ENCODE measurements at places on chromosomes 13 and 19.
A peak's percentile ranks its signal among the peaks of the same experiment; 100 is the strongest.

DNA sequence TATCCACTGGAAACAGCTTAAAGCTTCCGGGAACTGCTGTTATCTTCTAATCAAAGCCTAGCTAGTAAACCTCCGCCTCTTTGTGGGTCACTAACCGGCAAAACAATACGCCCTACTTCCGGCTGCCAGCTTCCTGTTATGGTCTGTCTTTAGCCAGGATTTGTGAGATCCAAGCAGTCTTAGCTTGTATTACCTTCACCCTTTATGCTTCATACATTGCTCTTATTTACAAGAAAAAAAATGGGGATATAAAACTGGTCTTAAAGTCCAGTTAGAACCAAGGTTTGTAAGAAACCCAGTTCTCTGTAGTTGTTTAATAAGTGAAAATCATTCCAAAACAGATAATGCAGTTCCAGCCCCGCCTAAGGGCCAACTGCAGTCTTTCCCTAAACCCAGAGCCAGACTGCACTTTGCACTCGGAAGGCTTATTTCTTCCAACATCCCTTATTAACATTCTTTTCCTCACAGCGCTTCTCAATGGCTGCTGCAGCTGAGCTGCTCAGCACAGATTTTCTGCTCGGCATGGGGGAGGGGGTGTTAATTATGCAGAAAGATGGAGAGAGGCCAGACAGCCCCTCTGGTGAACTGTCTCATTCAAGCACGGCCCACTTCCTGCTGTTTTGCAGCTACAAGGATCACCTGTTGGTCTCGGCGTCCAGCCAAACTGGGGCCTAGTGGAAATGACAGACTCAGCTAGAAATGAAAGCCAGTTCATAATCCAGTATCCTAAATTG lies 368.4 kb downstream of the KLF12 start:
- peak; percentile 65 for DNase-seq

GRCh38 chr19:42402376-42403116 lies 12.4 kb upstream of the CNFN start:
- no peak for DNase-seq

DNA sequence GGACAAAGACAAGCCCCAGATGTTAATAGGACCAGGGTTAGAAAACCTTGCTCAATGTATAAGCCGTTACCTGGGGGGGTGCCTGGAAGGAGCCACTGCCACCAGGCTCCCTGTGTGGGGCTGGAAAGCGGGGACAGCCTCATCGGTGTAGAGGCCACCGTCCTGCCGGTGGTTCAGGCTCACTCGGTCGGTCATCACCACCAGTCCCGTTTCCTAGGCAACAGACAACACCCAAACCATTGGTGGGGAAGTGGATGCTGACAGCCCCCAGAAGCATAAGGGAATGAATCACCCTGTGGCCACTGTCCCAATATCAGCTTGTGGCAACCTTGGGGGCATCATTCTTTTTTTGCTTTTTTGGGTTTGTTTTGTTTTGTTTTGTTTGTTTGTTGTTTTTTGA lies 55.8 kb downstream of the CPAMD8 start:
- DNase-seq, result no peak

DNA sequence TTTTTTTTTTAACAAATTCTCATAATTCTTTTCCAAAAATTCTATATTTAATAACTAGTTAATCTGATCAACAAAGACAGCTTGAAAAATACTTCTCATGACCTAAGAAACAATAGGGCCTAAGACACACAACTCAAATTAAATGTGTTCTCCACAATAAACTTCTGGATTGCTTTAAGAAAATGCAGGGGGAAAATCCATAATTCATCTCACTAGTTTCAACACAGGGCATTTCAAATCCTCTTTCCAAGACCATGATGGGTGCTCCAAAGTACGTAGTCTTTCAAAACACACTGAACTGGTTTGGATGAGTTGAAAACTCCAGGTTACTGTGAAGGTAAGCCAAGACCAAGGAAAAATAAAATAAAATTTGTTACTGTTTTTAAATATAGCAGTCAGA lies 62.6 kb downstream of the DCLK1 start:
- no peak for DNase-seq

- DNase-seq, result no peak
Measured at GRCh38 chr13:58876473-58876872, 1244.9 kb downstream of the PCDH17 start.

DNA sequence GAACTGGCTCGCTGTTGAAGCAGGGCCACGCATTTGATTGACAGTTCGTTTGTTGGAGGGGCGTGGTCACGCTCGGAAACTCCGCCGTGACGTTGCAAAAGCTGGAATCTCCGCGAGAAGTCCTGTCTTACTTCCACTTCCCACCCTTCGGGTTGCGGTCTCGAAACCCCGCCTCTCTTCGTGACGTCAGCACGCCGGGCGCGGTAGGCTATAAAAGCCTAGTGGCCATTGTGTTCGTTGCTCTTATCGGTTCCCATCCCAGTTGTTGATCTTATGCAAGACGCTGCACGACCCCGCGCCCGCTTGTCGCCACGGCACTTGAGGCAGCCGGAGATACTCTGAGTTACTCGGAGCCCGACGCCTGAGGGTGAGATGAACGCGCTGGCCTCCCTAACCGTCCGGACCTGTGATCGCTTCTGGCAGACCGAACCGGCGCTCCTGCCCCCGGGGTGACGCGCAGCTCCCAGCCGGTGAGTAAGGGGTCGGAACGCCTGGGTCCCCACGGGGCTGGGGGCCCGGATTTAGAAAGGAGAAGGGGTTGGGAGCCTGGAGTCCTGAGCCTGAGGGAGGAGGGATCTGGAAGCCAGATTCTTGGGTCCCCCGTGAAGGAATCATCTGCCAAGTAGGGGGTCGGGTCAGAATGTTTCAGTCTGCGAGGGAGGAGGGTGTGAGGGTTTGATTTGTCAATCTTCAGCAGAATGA lies at the start of gene PPP1R15A:
Gene PPP1R15A (plus strand): TSS at position 240 of the 702 bp plus-strand sequence. CDS start 813 bp downstream, outside the sequence.
- peak; percentile 98 for DNase-seq

DNA sequence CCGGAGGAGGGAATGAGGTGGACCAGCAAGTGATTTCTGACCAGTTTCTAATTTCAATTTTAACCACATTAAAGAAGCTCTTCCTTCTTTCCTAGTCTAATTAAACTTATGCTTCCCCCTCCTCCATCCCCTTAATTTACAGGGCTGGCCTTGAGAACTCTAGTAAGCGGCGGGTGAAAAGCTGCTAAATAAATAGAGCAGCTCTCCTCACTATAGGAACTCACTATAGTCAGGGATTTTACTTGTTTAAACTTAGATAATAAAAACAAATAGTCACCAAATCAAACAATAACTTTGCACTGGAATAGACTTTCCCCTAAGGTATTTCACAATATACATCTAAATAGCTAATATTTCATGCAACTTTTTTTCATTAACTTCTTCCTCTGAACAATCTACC lies 1838.2 kb upstream of the PRR20A start:
- no peak for DNase-seq

DNA sequence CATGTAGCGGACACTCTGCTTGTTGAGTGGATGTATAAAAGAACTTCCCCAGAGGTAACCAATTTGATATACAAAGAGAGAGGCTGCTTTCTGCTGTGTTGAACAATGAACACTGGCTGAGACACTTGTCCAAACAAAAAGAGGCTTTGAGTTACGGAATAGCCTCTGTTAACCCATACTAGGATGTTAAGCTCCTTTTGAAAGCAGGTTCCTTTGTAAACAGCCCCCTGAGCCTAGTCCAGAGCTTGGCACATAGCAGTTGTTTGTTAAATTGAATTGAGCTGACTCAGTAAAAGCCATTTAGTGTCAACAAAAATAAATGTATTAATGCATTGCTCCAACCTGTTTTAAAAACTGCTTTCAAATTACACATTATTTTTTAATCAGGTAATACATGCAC lies 200.1 kb downstream of the MZT1 start:
- no peak for DNase-seq

- no peak for DNase-seq
Measured at GRCh38 chr19:1452802-1453524, 3.0 kb downstream of the APC2 start.

DNA sequence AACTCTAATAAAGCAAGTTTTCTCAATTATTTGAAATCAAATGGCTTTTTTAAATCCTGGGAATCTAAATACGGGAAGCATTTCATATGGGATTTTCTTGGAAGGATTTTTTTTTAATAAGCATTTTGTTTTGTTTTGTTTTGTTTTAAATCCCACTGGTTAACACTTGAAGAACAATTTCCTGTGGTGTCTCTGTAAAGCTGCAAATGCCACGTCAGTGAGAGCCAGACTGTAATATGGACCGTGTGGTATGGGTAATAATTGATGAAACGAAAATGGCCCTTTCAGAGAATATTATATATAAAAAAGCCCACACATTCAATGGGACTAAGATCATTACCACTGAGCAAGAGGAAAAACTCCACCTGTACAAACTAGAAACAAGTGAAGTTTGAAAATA lies 33.9 kb upstream of the MIR17HG start:
- DNase-seq, result no peak
